Right cardiac atrium (tissue), 5 donors: ENCODE measurements at places on chromosomes 13 and 19. TPM values are rescaled to one million over a fixed set of nuclear protein-coding genes. Genes with fewer than 3 reads are reported as not detected.

DNA sequence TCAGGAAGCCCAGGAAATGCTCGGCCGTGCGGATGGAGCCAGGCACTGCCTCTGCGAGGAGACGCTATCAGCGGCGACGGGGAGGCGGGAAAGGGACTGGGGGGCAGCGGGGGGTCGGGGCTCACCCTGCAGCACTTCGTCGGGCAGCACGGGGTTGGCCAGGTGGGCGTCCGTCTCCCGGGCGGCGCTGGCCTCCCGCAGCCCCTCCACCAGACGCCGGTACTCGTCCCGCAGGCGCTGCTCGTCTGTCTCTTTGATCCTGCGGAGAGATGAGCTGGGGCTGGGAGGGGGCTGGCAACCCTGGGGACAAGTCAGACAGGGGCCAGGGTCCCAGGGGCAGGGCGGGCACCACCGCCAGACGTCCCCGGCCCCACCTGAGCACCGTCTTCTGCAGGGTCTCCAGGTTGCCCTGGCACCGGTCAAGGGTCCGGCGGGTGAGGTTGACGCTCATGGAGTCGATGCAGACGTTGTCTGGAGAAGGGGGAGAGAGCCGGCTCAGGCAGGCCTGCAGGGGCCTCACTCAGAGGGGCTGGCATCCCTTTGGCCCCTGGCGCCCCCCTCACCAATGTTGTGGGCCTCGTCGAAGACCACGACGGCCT, 6.4 kb downstream of the ERCC2 start:
- DNase-seq, result no peak

DNA sequence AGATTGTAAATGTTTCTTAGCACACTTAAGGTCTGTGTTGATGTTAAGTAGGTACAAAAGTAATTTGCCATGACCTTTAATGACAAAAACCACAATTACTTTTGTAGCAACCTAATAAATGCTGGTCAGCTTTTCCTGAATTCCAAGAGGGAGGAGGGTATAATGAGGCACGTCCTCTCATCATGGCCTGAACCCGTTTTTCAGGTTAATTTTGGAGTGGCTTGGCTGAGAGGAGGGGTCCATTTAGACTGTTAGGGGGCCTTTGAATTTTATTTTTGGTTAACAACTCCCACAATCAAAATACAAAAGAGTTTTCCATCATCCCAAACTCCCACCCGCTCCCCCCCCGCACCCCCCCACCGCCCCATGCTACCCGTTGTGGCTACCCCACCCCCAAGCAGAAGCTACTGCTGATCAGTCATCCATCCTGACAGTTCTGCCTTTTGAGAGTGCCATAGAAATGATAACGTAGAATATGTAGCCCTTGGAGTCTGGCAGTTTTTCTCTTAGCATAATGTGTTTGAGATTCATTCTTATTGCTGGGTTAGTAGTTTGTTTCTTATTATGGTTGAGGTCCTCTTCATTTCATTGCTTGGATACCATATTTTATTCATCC, 14.4 kb upstream of the PLEKHF1 start:
- DNase-seq, result no peak

GRCh38 chr13:113218586-113218985, 9.2 kb downstream of the CUL4A start:
- DNase-seq, result no peak

- DNase-seq, result peak; percentile 90
Observed at GRCh38 chr13:110108348-110109139, 198.4 kb downstream of the COL4A1 start.

GRCh38 chr19:57814505-57815246, at the start of gene ZNF552:
Gene ZNF552, minus strand, starts transcription at chr19:57814913. Its CDS starts 170 bp downstream, at chr19:57814743.
- peak; percentile 87 for DNase-seq

- DNase-seq, result no peak
Observed at GRCh38 chr13:68944272-68944671, 1163.4 kb upstream of the ATXN8OS start.

DNA sequence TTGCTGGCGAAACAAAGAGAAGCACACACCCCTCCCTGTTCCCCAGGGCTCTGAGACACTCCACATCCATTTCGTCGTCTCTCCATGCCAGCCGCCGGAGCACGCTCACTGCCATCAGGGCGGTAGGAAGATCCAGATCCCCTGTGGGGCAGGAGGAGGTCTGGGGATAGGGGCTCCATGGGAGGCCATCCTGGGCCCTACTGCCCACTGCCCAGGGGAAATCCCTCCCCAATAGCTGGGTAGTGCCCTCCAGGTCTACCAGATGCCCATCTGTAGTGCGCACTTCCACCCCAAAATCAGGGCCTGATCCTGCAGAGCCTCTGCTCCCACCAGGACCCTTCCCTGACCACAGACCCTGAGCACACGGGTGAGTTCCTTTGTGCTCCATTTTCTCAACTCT, 80.3 kb downstream of the EFNB2 start:
- no peak for DNase-seq

DNA sequence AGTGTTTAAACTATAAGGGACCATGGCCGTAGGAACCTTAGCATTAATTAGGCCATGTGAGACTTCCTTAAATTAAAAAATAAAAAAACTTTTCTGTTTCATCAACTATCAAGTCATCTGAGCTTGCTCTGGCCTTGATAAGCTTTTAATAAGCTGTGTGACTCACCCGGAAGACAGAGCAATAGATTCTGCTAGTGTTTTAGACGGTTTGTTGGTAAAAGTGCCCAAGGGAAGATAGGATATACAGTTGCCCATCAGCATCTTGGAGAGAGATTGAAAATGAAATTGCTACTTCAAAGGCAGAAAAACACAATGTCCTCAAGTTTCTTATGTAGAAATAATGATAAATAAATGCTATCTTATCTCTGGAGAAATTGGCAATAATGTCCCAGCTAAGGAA, 31.2 kb upstream of the RCBTB2 start:
- DNase-seq, result no peak

- DNase-seq, result no peak
Observed at GRCh38 chr13:42173789-42174343, 98.1 kb upstream of the AKAP11 start.

DNA sequence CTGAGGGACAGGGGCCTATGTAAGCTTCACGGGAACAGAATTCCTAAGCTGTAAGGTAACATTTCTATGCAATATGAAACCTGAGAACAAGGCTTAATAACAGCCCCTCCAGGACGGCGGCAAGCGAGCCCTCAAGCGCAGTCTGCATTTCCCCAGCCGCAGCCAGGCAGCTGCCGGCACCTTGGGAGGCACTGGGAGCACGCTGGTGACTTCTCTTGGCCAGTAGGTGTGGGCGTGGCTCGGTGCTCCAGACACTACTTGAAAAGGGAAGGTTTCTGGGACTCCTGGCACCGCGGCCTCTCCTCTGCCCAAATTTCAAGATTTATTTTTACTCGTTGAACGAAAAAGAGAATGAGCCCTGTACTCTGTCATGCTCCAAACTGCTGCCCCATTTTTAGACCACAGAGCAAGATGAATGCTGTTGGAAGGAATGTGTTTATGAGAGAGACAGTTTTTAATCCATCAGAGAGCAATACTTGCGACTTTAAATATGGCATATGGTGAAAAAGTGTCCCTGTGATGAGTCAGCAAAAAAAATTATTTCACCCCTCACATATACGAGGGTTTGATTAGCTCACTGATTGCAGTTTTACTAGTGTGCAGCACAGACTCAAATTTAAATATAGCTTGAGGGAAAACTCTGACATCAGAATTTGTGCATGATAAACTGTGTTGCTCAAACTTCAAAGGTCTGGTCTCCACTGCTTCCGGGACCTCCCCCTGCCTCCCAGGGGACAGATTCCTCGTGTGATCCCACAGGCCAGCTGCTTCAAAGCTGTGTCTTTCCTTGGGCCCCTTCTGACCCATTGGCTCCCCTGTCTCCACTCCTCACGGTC, 81.2 kb downstream of the COL4A2 start:
- peak; percentile 76 for DNase-seq

GRCh38 chr13:65456150-65456912, 1773.8 kb downstream of the PCDH9 start:
- no peak for DNase-seq

- no peak for DNase-seq
Observed at GRCh38 chr13:73935991-73936390, 198.2 kb downstream of the KLF12 start.

DNA sequence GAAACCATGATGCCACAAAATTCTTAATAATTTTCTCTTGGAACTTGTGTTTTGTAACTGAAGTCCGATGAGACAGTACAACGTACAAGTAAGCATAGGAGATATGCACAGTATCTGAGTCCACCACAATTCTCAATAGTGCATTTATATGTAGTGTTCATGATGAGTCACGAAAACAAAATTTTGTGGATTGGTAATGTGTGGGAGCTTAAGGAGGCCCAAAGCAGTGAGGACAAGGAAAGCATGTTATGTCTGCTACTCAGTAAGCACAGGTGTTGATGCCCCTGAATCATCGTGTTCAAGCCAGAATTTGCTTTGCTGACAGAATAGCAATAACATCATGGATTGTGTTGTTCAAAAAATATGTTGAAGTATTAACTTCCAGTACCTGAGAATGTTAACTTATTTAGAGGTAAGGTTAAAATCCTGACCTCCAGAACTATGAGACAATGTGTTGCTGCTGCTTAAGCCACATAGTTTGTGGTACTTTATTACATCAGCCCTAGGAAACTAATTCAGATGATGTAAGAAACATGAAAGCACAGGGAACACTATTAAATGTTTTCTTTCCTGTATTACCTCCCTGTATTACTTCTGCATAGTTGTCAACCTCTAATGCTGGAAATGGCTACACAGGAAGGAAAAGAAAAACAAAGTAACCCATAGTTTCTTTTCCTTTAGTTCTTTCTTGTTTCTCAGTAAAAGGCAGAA, 201.3 kb downstream of the SLITRK6 start:
- DNase-seq, result no peak

DNA sequence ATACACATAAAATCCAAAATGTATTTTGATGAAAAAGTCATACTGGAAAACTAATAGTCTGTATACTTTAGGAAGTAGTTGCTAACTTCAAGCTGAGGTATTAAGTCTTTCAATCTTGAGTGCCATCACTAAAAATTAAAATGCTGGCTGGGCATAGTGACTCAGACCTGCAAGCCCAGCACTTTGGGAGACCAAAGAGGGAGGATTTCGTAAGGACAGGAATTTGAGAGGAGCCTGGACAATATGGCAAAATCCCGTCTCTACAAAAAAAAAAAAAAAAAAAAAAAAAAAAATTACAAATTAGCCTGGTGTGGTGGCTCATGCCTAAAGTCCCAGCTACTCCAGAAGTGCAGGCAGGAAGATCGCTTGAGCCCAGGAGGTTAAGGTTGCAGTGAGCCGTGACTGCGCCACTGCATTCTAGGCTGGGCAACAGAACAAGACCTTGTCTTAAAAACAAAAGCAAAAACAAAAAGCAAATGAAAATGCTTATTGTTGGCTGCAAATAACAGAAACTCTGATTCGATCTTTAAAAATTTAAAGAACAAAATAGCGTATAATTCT, 1994.2 kb upstream of the PCDH20 start:
- DNase-seq, result no peak

The TNFAIP8L1 gene
- total RNA-seq, result 5.6 TPM

The KLHL1 gene
- total RNA-seq, result not detected

The ZNF98 gene
- total RNA-seq, result 1.2 TPM

The PRR22 gene
- 1.7 TPM for total RNA-seq

The CD22 gene
- 0.54 TPM for total RNA-seq

The TSHZ3 gene
- 3.9 TPM for total RNA-seq

The FFAR1 gene
- not detected for total RNA-seq
